Activated naive CD8-positive, alpha-beta T cell treated with anti-CD3 and anti-CD28 coated beads, Interleukin-2, amount 10 ng/mL, durations not matched to agents 7 days and 5 days (primary cell): ENCODE measurements at places on chromosomes 12 and 14. TPM values are rescaled to one million over a fixed set of nuclear protein-coding genes. Genes with fewer than 3 reads are reported as not detected.
A peak's percentile ranks its signal among the peaks of the same experiment; 100 is the strongest.

GRCh38 chr12:20351406-20351805 is 16.9 kb upstream of the PDE3A start:
- H3K4me3 ChIP-seq, result no peak overlapping the region
- no peak for DNase-seq
- no peaks in the 10 kb centered on the region for H3K27me3 ChIP-seq
- no peak overlapping the region for H3K27ac ChIP-seq
- H3K36me3 ChIP-seq, result no peaks in the 10 kb centered on the region

Gene FGD4
- 1.4 TPM for total RNA-seq

GRCh38 chr14:51521764-51522163 is 129.9 kb upstream of the FRMD6 start:
- peaks cover 12% of the 10 kb centered on the region for H3K27me3 ChIP-seq
- no peak for DNase-seq
- H3K27ac ChIP-seq, result no peak overlapping the region

- H3K36me3 ChIP-seq, result no peaks in the 10 kb centered on the region
- H3K27me3 ChIP-seq, result no peaks in the 10 kb centered on the region
- no peak overlapping the region for H3K4me3 ChIP-seq
- no peak for DNase-seq
- no peak overlapping the region for H3K27ac ChIP-seq
Observed at GRCh38 chr12:20602641-20603391, 92.3 kb upstream of the SLCO1C1 start.

GRCh38 chr14:81430235-81430634 is 30.1 kb upstream of the STON2 start:
- DNase-seq, result no peak
- H3K27ac ChIP-seq, result no peak overlapping the region
- H3K4me1 ChIP-seq, result peaks cover under 1% of the 10 kb centered on the region
- H3K36me3 ChIP-seq, result no peaks in the 10 kb centered on the region

GRCh38 chr12:121124402-121125109 is 8.1 kb upstream of the P2RX7 start:
- H3K4me3 ChIP-seq, result no peak overlapping the region
- no peak for DNase-seq
- peak overlapping the region; percentile 17 for H3K27ac ChIP-seq
- H3K27me3 ChIP-seq, result peaks cover 12% of the 10 kb centered on the region
- peaks cover 2% of the 10 kb centered on the region for H3K36me3 ChIP-seq

Gene WNT1
- total RNA-seq, result 2.0 TPM
